ENCODE measurements at places on chromosomes 2 and 18. TPM values are rescaled to one million over a fixed set of nuclear protein-coding genes. Genes with fewer than 3 reads are reported as not detected.

DNA sequence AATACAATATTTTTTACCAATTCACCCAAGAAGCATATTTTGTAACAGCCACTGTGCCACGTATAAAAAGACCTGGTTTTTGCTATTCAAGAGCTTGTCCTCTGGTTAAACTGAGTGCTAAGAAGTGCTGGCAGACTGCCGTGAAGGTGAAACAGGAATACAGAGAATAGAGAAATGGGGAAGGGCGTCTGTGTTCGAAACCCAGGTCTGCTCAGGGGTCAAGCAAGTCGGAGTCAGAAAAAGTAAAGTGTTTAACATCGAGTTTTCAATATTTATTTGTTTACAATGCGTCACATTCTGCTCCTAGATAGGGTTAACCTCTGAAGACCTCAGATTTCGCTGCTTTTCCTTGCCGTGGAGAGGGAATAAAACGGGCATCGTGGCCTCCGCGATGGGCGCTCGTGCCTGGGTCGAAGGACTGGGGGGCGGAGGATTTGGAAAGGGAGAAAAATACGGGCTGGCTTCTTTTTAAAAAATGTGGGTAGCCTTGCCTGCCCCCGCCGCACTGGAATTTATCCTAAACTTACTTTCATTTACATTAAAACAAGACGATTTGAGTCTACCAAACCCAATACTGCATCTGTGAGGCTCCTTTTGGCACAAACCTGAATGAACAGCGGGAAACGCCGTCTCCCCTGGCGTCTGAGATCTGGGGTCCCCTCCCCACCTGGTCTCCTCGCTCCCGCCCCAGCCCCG, 1.1 kb upstream of the SNTG2 start:
- DNase-seq, result peak; percentile 66

GRCh38 chr2:72143441-72144273, 4.0 kb downstream of the CYP26B1 start:
- DNase-seq, result peak; percentile 42

DNA sequence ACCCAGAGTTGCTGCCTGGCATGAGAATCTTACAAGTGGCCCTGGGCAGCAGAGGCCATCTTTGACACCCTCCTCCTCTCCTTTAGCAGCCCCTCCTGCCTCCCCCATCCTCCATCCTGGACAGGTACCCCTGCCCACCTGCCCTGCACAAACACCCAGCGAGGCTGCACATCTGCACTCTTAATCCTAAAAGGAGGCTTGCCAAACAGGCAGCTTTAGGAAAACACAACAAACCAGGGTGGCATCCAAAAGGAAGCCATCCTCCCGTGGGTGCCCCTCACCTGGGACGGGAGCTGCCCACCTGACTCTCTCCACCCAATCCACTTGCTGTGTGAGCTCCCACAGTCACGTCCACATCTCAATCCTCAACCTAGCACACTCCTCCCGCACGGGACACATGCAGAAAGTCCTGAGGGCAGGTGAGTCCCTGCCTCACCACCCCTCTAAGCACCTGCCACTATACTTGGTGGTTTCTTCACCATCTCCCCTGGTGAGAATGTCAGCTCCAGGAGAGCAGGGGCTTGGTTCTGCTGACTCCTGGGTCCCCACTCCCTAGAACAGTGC, 5.8 kb downstream of the BIN1 start:
- no peak for DNase-seq

- DNase-seq, result peak; percentile 21
These were observed 10.6 kb downstream of the MFSD6 start for GRCh38 chr2:190418727-190419126.

DNA sequence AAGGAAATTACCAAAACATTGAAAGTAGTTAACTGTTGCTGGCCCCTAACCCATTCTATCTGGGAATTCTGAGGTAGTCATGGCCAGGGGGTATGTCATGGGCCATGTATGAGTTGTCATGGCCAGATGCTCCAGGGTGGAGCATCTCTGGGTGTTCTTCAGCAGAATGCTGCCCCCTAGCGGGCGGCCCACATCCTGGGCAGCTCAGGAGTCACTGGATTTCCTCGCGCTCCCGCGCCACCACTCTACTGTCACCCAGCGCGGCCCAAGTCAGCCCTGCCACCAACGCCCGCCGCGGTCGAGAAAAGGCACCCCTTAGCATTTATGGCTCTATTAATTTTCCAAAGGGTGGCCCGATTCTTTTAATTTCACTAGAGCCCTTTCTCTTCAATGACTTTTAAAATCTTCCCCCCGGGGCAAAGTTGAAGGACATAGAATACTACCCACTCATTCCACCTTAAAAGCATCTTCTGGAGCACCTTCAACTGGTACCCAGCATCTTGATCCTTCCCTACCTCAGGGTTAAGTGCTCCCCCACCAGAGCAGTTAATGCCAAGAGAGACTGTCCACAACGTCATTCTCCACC, 41.6 kb downstream of the PKDCC start:
- DNase-seq, result peak; percentile 91

DNA sequence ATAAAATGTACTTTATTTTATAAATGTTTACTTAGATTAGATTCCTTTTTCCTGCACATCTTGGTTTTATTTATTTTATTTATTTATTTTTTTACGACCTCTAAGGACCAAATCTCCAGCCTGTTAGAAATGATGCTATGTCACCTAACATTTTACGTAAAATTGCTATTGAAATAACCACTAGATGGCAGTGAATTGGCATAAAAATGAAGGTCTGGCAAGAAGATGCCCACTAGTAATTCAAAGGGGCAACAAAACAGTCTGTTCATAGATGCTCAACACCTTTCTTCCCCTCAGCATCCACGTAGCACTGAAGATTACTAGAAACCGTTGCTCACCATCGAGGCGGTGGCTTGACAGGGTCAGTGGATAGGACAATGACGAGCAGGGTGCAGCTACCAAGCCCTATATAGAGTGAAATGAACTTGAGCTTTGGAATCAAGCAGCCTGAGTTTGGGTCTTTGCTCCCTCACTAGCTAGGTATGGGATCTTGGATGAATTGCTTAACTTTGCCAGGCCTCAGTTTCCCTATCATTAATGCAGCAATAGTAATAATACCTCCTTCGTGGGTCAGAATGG, 128.7 kb upstream of the L3MBTL4 start:
- peak; percentile 64 for DNase-seq

DNA sequence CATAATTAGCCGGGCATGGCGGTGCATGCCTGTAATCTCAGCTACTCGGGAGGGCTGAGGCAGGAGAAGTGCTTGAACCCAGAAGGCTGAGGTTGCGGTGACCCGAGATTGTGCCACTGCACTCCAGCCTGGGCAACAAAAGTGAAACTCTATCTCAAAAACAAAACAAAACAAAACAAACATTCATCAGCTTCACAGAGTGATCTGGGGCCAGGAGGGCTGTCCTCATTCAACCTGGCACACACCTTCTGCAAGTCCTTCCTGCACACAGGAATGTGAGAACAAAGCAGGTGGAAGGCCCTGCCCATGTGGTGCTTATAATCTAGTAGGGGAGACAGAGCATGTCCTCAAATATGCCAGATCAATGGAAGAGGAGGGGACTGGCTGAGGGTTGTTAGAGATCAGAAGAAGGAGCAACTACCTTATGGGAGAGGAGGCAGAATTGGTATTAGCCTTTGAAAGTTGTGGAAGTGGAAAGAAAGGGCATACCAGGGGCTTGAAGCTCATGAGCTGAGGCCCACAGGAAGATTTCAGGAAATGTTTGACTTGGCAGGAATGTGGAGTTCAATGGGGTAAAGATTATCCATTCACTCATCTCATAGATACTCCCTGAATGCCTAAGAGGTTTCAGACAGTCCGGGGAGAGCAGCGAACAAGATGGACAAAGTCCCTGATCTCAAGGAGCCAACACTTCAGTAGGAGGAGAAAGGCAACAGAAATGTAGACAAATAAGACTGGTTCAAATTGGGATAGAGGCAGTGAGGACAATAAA, 155.3 kb upstream of the SIX3 start:
- no peak for DNase-seq

GRCh38 chr2:70480468-70480867, 73.2 kb downstream of the TGFA start:
- no peak for DNase-seq

- DNase-seq, result peak; percentile 51
These were observed 1339.4 kb upstream of the CHAC2 start for GRCh38 chr2:52428224-52428623.

DNA sequence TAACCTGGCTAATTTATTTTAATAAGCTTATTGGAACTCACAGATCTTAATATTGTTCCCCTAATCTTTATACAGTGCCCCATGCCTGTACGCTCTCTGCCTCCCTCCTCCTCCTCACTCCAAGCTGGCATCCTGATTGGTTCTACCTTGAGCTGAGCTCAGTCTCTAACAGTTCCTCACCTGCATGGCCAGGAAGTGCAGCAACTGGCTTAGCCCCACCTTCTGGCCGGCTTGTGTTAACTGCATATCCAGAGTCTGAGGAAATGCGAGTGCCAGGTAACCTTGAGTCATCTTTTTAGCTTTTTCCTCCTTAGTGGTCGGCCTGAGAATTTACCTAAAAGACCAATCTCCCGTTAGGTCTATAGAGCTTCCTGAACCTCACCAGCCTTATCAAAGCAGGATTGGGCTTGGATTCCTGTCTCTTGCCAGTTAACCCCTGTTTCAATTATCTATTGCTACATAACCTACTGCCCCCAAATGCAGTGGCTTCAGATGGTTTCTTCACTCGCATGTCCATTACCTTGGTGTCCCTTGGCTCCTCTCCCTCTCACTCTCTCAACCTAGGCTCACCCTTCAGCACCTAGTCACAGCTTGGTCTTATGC, 89.5 kb upstream of the STK39 start:
- DNase-seq, result peak; percentile 92

DNA sequence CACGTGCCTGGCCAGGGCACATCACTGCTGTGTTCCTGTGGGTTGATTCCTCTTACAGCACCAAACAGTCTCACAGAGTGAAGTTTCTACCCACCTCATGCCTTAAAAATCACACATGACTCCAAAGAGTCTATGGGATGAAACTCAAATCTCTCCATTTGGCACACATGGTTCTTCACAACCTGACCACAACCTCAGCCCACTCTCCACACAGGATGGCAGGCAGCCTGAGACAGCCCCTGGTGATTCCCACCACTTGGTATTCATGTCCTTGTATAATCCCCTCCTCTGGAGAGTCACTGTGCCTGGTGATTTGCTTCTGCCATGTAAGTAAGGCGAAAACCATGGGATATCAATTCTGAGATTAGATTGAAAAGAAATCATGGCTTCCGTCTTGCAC, 46.2 kb downstream of the LBH start:
- no peak for DNase-seq

- no peak for DNase-seq
These were observed 218.0 kb upstream of the COPS8 start for GRCh38 chr2:236867441-236868260.

DNA sequence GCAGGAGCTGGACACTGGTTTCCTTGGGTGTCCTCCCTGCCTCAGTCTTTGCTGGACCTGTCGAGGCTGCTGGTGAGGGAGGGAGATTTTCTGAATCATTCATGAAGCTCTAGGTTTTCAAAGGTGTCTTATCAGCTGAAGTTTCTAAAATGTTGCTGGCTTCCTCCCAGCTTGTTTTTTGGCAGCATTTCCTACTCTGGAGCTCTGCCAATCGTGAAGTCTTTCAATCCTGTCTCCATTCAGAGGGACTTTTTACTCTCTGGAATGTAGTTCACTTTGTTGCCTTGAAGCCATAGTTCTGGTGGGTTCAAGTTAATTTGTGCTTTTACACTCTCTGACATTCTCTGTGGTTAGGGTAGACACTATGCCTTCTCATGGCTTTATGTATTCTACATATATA, 23.9 kb downstream of the SNTG2 start:
- DNase-seq, result no peak

DNA sequence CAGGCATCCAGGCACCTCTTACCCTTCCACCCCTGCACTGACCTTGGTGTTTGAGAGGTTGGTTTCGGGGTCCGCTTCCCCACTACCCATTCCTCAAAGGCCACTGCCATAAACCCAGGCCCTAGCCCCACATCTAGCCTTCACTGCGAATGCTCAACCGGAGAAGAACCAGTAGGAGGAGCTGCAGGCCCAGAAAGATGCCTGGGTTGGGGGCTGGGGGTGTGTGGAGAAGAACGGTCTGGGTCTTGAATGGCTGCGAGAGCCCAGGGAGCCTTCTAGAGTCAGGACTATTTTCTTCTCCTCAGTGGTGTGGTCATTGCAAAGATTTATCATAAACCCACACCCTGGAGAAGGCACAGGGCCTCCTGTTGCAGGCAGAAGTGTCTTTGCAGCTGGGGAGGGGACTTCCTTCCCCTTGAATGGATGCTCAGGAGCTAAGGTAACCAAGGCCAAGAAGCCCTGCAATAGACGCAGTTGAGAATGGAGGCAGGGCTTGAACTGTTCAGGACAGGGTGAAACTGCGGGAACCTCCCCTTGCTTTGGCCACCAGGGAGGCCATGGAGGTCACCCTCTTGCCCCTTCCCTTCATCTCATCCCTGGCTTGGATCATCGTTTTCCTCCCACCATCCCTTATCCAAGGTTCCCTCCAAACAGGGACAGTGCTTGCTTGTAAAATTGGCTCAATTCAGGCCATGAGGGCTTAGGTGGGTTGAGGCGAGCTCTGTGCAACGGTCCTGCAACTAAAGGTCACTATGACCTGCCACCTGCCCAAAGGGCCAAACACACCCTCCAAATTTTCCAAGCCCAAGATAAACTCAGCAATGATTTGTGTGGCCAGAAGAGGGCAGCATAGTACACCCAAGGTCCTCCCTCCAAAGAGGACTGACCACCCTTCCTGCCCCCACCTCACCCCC, 20.9 kb downstream of the THNSL2 start:
- DNase-seq, result peak; percentile 86

GRCh38 chr18:72232644-72233043, 311.5 kb downstream of the CBLN2 start:
- DNase-seq, result no peak

GRCh38 chr2:16022548-16023240, 82.3 kb downstream of the MYCN start:
- DNase-seq, result no peak

DNA sequence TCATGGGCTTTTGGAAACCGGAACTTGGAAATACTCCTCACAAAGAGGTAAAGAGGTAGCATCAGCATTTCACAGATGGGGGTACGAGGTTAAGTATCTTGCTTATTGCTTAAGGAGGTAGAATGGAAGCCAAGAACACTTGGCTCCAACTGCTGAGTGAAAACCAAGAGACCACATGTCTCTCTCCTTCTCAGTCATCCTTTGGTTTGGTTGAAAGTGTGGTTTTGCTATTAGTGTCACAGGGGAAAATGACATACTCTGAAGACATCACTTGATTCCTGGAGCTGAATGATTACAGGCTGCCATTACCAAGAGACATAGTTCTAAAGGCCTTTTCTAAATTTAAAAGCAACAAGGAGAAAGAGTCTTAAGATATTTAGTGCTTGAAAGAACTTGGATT, 41.5 kb downstream of the ANTXR1 start:
- DNase-seq, result no peak

GRCh38 chr2:103784261-103784660, 1022.4 kb downstream of the TMEM182 start:
- DNase-seq, result peak; percentile 9

C2orf66 gene
- polyA plus RNA-seq, result not detected

CD8B2 gene
- polyA plus RNA-seq, result not detected

DSG1 gene
- not detected for polyA plus RNA-seq

DNER gene
- 4.7 TPM for polyA plus RNA-seq

ALPG gene
- polyA plus RNA-seq, result 0.89 TPM

PLEKHB2 gene
- polyA plus RNA-seq, result 39.8 TPM

UGT1A10 gene
- polyA plus RNA-seq, result not detected

Measured in GM23338 (cell line).